ENCODE measurements at places on chromosomes 3 and 15. TPM values are rescaled to one million over a fixed set of nuclear protein-coding genes. Genes with fewer than 3 reads are reported as not detected.

- H3K4me3 ChIP-seq: peak overlapping the region; percentile 1
- H3K27me3 ChIP-seq: no peaks in the 10 kb centered on the region
- H3K27ac ChIP-seq: peak overlapping the region; percentile 99
- no peak for DNase-seq
- peaks cover 51% of the 10 kb centered on the region for H3K4me1 ChIP-seq
- H3K36me3 ChIP-seq: no peaks in the 10 kb centered on the region
These were observed 9.5 kb upstream of the TRIM69 start for GRCh38 chr15:44726568-44727484.

DNA sequence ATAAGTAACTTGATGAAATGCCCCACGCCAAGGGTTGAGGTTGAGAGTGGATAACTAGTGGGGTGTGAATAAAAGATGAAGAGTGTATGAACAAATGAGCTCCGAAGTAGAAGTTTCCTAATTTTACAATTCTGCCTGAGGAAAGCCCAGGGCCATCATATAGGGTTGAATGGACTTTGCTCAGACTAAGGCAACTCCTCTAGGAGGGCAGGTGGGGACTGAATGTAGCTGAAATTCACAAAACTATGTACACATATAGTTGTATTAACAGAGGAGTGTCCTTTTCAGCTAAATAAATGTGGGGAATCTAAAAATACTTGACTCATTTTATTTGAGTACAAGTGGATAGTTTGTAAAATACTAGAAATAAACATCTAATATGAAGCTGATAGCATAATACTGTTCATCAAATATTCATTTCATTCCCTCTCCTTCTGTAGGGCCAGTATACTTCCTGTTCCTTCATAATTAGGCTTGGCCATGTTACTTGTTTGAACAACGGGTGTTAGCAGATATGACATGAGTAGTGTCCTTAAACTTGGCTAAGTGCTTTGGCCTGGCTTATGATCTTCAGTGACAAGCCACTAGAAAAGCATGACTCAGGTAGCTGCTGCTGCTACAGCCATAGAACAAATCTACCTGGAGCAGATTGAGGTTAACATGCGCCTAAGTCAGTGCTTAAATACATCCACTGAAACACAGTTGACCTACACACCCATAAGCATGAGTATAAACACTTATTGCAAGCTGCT is 26.5 kb downstream of the PLSCR1 start:
- no peak overlapping the region for H3K4me3 ChIP-seq
- H3K4me1 ChIP-seq: no peaks in the 10 kb centered on the region

- H3K27me3 ChIP-seq: no peaks in the 10 kb centered on the region
- no peak overlapping the region for H3K27ac ChIP-seq
- H3K36me3 ChIP-seq: no peaks in the 10 kb centered on the region
These were observed 32.2 kb downstream of the ANAPC13 start for GRCh38 chr3:134453631-134454030.

DNA sequence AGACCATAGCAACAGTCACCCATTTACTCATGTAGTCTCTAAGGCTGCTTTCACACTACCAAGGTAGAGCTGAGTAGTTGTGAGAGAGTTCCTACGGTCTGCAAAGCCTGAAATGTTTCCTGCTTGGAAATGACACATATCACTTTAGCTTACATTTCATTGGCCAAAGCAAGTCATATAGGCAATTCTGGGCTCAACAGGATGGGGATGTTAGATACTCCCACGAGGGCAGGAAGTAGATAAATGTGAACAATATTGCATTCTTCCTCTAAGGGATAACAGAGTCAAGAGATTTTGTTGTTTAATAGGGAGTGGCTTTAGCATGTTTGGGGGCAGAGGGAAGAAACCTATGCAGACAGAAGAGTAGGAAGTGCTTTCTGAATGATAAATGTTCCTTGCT is 355.6 kb upstream of the THRB start:
- no peaks in the 10 kb centered on the region for H3K36me3 ChIP-seq
- H3K4me3 ChIP-seq: no peak overlapping the region
- no peak overlapping the region for H3K27ac ChIP-seq
- no peaks in the 10 kb centered on the region for H3K4me1 ChIP-seq
- no peak for DNase-seq
- no peaks in the 10 kb centered on the region for H3K27me3 ChIP-seq

DNA sequence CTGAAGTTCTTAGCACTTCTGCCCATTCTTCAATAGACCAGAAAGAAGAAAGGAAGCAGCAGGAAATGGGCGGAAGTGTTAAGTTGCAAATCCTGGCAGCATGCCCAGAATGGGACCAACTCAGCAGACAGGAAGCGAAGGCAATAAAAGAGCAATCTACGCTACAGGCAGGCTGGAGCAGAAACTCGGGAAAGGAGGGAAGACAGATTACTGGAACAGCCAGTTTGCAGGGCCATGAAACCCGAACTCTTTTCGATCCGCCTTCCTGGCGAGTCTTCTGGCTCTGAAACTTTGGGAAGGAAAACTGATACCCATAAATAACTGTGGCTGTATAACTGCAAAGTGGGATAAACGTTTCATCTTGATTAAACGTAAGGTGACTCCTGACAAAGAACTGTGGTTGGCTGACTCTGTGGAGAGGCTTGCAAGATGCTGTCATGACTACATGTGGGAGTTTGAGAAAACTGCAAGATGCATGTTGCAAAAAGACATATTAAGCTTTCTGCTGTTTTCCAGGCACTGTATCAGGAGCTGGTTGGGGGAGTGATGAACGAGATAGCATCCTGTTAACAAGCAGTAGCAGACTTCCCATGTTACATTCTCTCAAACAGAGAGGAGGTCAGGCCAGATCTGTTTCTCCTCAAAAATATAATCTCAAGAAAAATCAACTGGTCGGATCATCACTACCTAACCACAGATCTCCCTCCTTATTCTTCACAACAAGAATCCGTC is 67.8 kb downstream of the FMN1 start:
- no peaks in the 10 kb centered on the region for H3K27me3 ChIP-seq
- no peaks in the 10 kb centered on the region for H3K36me3 ChIP-seq
- H3K4me3 ChIP-seq: no peak overlapping the region

- no peak overlapping the region for H3K4me3 ChIP-seq
- H3K36me3 ChIP-seq: no peaks in the 10 kb centered on the region
- peaks cover 48% of the 10 kb centered on the region for H3K4me1 ChIP-seq
- H3K27ac ChIP-seq: peak overlapping the region; percentile 30
These were observed 34.3 kb downstream of the IRAK2 start for GRCh38 chr3:10198761-10199649.

GRCh38 chr15:49135911-49136310 is 19.5 kb downstream of the COPS2 start:
- DNase-seq: no peak
- no peak overlapping the region for H3K27ac ChIP-seq
- no peaks in the 10 kb centered on the region for H3K27me3 ChIP-seq
- H3K36me3 ChIP-seq: no peaks in the 10 kb centered on the region

- no peaks in the 10 kb centered on the region for H3K27me3 ChIP-seq
- H3K27ac ChIP-seq: no peak overlapping the region
- no peaks in the 10 kb centered on the region for H3K36me3 ChIP-seq
- H3K4me3 ChIP-seq: no peak overlapping the region
- H3K4me1 ChIP-seq: no peaks in the 10 kb centered on the region
- no peak for DNase-seq
These were observed 74.3 kb downstream of the TJP1 start for GRCh38 chr15:29747837-29748417.

ACKR4 gene
- total RNA-seq: not detected

RSRC1 gene
- total RNA-seq: 38.5 TPM

DNAH1 gene
- total RNA-seq: 12.3 TPM

MED12L gene
- total RNA-seq: 1.7 TPM

C3orf85 gene
- total RNA-seq: not detected

Measured in vagina (tissue), 2 donors.